Cortex of kidney (tissue), 1 donor: ENCODE measurements at places on chromosomes 11 and 22.

DNA sequence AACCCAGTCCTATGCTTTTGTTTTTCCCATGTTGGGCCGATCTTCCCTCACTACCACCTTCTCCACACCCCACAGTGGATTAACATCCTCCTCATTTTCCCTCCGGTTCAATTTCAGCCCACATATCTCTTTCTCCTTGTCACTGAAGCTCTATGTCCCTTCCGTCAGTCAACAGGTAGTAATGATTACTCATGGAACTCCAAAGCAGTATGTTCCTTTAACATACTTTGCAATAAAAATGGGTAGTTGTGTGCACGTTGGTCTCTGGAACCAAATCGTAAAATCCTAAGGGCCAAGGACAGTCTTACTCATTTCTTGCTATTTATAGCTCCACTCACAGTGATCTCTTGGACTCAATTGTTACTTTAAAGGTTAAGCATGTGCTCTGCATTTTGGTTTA lies 20.2 kb downstream of the AMOTL1 start:
- DNase-seq = no peak

DNA sequence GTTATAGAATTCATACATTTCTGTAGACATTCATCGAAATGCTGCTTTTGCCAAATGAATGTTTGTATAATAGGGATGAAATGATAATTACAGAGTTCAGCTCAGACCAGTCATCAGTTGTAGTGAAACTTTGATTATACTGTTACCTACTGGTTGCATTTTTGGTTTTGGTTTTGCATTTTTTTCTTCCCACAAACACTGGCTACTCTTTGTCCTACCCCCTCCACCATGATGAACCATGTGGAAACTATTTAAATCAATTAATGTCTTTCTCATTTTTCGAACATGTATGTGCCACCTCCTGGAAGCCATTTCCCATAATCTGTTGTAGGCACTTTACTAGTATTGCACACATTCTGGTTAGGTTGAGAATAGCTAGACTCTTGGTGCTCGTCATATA lies 75.3 kb upstream of the MTNR1B start:
- no peak for DNase-seq

GRCh38 chr22:29205594-29206371 lies at the start of gene EMID1:
Gene EMID1 (plus strand): TSS chr22:29205896. CDS start chr22:29206039, 143 bp downstream.
- DNase-seq = no peak

- DNase-seq = no peak
These were observed 1308.3 kb downstream of the TBC1D22A start for GRCh38 chr22:48070760-48071159.

GRCh38 chr11:122383186-122383585 lies 267.2 kb upstream of the BLID start:
- DNase-seq = no peak

GRCh38 chr11:102914238-102915043 lies 39.7 kb upstream of the MMP12 start:
- DNase-seq = no peak

GRCh38 chr22:27467711-27468110 lies 333.8 kb downstream of the MN1 start:
- DNase-seq = no peak

DNA sequence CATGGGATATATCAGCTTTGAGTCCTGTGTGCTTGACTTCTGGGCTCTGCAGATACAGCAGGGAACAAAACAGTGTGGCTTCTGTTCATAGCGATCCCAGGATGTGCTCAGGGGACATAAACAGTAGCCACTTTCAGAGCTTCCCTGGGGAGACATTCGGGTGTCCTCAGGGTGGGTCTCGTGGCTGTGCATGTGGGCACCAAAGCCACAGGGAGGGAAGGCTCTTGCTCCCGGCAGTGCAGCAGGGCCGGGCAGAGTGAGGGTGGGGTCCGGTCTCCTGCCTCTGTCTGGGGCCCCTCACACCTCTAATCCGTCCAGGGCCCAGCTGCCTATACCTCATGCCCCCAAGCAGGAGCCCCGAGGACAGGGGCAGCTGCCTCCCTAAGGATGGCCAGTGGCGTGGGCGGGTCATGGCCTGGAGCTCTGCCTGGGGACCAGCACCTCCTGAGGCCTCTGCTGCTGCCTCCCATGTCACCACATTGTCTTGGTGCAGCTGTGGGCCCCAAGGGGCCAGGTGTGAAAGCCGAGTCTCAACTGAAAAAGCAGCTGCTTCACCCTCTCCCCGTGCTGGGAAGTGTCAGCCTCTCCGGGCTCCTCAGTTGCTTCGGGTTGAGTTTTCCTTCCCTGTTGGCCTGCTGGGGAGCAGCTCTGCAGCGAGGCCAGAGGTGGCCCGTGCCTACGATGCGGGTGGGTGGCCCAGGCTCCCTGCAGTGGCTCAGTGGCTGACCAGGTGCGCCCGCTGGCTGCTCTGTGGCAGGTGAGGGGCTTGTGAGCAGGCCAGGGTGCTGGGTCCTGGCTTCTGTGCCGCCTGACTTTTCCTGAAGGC lies 3.8 kb downstream of the TPCN2 start:
- no peak for DNase-seq

GRCh38 chr11:9815486-9816136 lies 151.7 kb downstream of the SWAP70 start:
- no peak for DNase-seq

GRCh38 chr11:112537026-112537425 lies 276.4 kb upstream of the PLET1 start:
- DNase-seq = no peak
